ENCODE measurements at places on chromosomes 2 and 18. TPM values are rescaled to one million over a fixed set of nuclear protein-coding genes. Genes with fewer than 3 reads are reported as not detected.

DNA sequence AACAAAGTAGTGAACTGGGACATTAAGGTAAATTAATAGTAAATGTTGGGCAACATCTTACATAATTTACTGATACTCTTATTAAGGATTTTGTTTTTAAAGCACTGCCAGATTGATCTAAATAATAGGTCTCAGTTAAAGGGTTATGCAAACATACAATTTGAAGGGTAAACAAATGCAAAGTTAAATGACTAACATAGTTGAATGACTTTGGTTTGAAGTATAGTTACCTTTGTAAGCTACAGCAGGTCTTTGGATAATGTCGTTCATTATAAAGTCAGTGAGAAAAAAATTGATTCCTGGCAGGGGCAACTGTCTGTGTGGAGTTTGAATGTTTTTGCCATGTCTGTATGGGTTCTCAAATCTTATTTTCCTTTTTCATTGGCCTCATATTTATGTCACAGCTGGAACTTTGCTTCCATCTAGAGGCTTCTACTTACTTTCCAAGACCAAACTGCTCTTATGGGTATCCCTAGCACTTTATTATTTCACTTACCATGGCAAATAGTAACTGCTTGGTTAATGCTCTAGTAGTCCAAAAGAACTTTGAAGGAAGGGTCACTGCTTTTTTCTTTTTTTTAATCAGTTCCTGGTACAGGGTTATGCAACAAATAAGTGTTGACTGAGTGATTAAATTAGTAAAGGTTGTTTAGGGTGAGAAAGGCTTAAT is 107.8 kb downstream of the NBEAL1 start:
- no peak for DNase-seq

DNA sequence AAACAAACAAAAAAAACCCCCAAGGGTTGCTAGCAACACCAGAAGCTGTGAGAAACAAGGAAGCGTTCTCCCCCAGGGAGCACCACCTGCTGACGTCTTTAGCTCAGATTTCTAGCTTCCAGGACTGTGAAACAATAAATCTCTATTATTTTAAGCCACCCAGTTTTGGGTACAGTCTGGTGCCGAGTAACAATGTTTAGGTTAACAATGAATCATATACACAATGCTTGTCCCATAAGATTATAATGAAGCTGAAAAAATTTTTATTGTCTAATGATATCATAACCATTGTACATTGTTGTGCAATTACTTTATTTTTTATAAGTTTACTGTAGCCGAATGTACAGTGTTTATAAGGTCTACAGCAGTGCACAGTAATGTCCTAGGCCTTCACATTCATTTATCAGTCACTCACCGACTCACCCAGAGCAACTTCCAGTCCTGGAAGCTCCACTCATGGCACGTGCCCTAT is 72.1 kb upstream of the CAB39 start:
- no peak for DNase-seq

DNA sequence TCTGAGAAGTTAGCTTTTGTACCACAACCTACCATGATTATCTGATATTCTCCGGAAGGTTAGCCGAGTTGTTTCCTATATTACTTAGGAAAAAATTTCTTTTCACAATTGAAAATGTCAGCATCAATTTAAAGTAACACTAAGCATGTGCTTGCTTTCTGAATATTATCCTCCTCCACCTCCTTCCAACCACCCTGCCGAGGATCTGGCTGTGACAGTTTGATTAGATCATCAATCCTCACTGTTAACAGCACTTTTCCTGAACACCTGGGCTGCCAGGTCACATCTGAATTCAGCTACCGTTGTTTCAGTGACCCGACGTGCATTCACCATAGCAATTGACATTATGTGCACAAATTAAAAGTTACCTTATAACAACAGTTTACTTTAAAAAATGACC is 207.0 kb downstream of the ZNF407 start:
- DNase-seq: no peak

GRCh38 chr2:7633566-7634153 is 716.4 kb downstream of the RNF144A start:
- DNase-seq: no peak

- DNase-seq: no peak
Observed at GRCh38 chr2:114714313-114714712, 271.9 kb downstream of the DPP10 start.

GRCh38 chr2:9807555-9808305 is 35.5 kb upstream of the TAF1B start:
- no peak for DNase-seq

DNA sequence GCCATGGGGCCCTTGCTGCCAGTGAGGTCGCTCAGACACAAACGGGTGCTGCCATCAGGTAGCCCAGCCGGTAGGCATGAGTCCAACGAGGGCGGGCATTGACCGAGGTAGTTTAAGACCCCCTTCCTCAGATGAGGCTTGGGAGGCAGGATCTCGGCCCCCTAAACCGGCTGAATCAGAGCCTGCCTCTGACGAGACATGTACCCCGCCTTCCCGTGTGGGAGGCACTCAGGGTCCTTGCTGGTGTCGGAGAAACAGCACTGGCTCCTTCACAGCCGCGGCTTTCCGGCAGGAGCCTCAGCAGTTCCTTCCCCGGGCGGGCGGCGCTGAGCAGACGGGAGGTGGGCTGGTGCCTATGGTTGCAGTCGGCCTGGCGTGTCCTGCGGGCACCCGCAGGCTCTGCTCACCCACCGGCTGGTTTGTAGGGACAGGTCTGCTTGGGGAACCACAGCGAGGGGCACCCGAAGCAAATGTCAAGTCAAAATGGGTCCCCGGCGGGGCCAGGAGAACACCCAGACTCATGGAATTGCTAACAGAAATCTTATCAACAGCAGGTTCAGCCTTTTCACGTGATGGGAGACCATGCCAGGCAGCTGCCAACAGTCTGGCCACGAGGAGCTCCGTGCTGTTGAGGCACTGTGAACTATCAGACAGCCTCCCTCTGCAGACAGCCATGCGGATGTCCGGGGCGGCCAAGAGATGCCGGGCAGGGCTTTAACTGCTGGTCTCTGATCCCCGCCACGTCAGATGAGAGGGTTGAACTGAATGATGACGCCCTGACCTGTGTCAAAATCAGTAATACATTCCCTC is 2.8 kb downstream of the KCNG2 start:
- no peak for DNase-seq

- DNase-seq: no peak
Observed at GRCh38 chr2:232636788-232637420, 3.5 kb downstream of the EFHD1 start.

- no peak for DNase-seq
Observed at GRCh38 chr18:9706081-9706935, 1.8 kb upstream of the RAB31 start.

GRCh38 chr2:75587954-75588587 is 27.3 kb upstream of the EVA1A start:
- DNase-seq: no peak

DNA sequence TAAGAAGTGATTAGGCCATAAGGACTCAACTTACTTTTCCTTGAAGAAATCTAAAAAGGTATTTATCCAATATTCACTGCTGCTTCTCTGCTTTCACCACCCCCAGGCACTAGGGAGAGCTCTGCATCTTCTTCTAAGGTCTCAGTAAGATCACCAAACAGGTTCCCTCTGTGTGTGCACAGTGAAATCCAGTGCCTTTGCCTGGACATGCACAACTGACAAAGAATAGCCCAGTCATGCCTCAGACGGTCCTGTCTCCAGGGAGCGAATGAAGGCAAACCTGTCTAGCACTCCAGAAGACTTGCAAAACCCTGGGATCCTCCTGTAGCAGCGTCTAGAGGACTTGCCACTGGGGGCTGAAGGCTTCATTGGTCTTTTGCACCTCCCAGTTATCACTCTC is 344.5 kb upstream of the LRATD1 start:
- DNase-seq: no peak

GRCh38 chr18:12463191-12463590 is 55.5 kb downstream of the PRELID3A start:
- DNase-seq: no peak

- DNase-seq: no peak
Observed at GRCh38 chr18:27363872-27364271, 178.8 kb upstream of the CHST9 start.

- DNase-seq: no peak
Observed at GRCh38 chr18:75531212-75531850, 103.8 kb upstream of the SMIM21 start.

DNA sequence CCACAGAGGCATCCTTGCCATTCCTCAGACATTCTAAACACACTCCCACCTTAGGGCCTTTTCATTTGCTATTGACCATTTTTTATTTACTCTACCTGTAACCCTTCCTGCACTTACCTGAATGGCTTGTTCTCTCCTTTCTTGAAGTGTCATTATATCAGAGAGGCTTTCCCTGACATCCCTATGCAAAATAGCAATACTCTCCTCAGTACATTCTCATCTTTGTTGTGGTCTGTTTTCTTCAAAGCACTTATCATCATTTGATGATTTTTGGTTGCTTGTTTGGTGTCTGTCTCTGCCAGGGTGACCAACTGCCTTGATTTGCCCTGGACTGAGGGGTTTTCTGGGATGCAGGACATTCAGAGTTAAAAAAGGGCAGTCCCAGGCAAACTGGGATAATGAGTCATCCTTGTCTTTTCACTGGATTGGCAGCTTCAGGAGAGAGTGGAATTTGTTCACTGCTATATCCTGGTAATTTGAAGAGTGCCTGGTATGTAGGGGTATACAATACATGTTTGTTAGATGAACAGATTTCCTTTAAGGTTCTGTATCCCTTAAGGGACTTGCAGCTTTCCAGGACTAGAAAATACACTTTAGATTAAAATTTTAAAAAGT is 102.4 kb downstream of the BABAM2 start:
- no peak for DNase-seq

DNA sequence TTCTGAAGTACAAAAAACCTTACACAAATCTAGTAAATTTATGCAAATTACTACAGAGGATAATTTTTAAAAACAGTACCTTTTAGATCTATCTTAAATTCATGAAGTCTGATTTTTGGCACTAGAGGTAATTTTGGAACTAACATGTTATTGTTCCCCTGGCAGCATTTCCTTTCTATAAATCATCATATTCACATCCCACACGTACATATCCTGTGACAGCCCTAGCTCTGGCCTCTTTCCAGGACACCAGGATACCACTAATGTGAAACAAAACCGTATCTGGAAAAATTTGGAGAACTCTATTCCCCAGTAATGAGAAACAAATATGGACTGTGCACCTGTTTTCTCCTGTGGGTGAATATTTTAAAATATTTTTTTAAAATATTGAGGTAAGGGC is 14.0 kb upstream of the BIRC6 start:
- DNase-seq: no peak

GRCh38 chr2:130332271-130333073 is 10.2 kb upstream of the IMP4 start:
- peak; percentile 83 for DNase-seq

Gene DGUOK
- polyA plus RNA-seq: 53.7 TPM

Gene HK2
- polyA plus RNA-seq: 14.3 TPM

Gene POU3F3
- polyA plus RNA-seq: not detected

Gene RUFY4
- not detected for polyA plus RNA-seq

Gene DCC
- polyA plus RNA-seq: 0.01 TPM

Gene CCDC141
- polyA plus RNA-seq: 2.4 TPM

Gene RBM43
- polyA plus RNA-seq: 0.64 TPM

Gene DES
- 8,143 TPM for polyA plus RNA-seq

All from psoas muscle (tissue), 8 donors.